ENCODE measurements at places on chromosomes 3 and 15.

GRCh38 chr3:169661361-169662131 is 2.0 kb downstream of the MECOM start:
- no peak for DNase-seq

DNA sequence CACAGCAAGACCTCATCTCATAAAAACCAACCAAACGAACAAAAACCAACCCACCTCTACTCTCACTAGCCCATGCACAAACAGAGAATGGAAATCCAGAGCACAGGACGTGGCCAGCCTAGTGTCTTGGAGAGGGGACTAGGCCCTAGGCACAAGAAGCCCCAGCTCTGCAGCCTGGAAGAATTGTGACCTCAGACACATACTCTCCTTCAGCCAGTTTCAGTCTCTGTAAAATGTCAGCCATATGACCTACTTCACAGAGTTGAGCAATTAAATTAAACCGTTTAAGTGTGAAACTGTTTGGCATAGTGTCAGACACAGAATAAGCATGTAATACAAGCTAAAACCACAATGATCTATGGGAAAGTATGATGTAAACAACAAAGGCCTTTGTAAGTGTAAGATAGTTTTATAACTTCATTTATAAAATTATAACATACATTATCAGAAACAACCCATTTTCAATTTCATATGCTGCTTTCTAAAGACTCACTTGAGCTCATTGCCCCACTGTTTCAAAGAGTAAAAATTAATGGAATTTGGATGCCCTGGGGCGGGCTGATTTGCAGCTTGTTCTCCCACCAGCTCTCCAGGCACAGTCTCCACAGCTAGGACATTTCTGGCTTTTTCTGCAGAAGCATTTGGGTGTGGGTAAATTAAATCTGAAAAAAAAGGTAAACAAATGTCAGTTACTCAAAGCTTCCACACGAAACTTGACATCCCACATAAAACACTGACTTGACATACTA is 32.9 kb downstream of the TBC1D2B start:
- no peak for DNase-seq

- DNase-seq = peak; percentile 19
These were observed at the start of gene PPM1L for GRCh38 chr3:160755776-160756304. PPM1L (plus strand) TSS chr3:160756231.

DNA sequence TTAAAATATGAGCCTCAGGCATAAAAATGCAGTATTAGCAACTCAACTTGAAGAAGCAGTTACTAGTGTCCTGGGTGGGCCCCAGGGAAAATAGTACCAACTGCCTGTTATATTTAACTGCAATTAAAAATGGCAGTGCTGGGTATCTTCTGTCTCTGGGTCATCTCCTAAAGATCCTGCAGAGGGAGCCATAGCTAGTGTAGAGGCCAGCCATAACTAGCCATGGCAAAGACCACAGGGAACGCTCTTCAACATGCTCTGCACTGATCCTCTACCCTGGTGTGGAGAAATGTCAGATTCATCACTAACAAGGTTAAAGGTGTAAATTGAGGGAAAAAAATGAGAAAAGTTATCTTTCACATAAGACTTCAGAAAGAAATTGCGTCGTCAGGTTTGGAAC is 181.3 kb downstream of the SNRPN start:
- no peak for DNase-seq
